ENCODE measurements at places on chromosomes 6 and 20.

- DNase-seq: no peak
Observed at GRCh38 chr20:17859002-17859615, 109.5 kb downstream of the SNX5 start.

- no peak for DNase-seq
Observed at GRCh38 chr20:51763965-51764602, 4.1 kb downstream of the ATP9A start.

- no peak for DNase-seq
Observed at GRCh38 chr6:82397962-82398692, 34.5 kb downstream of the TPBG start.

- no peak for DNase-seq
Observed at GRCh38 chr6:149331043-149331807, 13.7 kb downstream of the TAB2 start.

DNA sequence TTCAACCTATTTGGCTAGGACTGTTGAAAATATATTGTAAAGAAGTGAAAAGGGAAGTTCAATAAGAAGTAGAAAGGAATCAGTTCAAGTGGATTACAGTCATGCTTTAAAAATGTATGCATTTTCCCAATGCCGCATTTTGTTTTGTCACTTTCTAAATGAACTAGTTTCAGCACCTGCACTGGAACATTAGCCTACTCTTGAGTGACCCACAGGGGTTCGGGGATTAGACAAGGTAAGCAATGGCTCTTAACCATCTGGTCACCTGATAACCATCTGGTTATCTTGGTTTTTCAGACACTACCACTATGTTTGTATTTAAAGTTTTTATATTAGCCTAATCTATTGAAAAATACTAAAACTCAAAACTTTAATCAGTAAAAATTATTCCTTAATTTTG lies 97.6 kb downstream of the CD164 start:
- no peak for DNase-seq

- no peak for DNase-seq
Observed at GRCh38 chr20:36465109-36466080, 75.9 kb upstream of the MYL9 start.

GRCh38 chr6:137518386-137518983 lies 24.3 kb upstream of the OLIG3 start:
- DNase-seq: no peak

DNA sequence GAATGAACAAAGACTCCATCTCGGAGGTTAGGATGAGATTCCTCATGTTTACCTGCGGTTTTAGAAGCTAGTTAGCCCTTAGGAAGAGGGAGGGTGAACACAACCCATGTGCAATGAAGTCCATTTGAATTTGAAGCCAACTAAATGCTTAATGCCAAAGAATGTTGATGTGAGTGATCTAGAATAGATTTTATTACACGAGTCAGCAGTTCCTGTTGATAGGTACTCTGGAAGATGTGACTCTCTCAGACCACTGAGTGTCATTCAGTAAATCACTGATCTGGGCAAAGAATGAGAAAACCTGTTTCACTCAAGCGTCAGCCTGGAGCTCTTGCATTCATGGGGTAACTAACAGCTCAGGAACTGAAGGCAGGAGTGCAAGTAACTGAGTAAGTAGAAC lies 106.3 kb downstream of the TBC1D7 start:
- DNase-seq: no peak

- no peak for DNase-seq
Observed at GRCh38 chr6:157608221-157609075, 214.6 kb upstream of the SNX9 start.

- DNase-seq: no peak
Observed at GRCh38 chr20:31819083-31819784, at the start of gene MYLK2. MYLK2 (plus strand) TSS chr20:31819356; CDS start chr20:31819581, 225 bp downstream.

DNA sequence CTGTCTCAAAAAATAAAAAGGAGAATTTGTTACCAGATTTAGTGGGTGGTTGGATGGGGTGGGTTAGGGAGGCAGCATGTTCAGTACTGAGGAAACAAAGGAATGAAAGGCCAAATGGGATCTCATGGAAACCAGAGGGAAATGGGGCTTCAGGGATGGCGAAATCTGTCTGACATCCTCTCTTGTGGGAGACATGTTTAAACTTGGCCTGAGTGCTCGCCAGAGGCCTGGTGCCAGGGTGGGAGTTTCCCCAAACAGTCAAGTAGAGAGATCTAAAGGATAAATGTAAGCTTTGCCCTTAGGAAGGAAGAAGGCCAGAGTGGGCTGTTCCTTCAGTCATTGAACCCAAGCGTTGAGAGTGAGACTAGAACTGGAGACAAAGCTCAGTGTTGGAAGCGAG lies 61.9 kb upstream of the AKIRIN2 start:
- DNase-seq: no peak

GRCh38 chr20:50152394-50153152 lies 950 bp downstream of the PEDS1 start:
- no peak for DNase-seq

DNA sequence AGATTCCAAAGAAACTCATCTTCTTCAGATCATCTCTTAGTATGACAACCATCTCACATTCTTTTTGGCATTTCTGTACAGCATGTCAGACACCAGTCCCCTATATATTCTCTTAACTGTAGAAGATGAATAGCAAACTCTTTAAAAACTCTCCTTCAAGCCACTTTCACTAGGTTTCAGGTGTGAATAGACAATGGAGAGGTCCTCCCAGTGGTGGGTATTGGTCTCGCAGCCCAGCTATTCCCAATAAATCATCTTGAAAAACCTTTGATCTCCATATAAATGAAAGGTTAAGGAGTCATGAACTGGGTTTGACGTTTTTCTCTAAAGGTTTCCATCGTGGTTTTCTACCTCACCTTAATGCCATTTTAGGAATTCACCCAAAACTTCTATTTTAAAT lies 180.0 kb downstream of the GJA1 start:
- no peak for DNase-seq

- DNase-seq: no peak
Observed at GRCh38 chr6:16334671-16335070, 96.3 kb downstream of the GMPR start.

DNA sequence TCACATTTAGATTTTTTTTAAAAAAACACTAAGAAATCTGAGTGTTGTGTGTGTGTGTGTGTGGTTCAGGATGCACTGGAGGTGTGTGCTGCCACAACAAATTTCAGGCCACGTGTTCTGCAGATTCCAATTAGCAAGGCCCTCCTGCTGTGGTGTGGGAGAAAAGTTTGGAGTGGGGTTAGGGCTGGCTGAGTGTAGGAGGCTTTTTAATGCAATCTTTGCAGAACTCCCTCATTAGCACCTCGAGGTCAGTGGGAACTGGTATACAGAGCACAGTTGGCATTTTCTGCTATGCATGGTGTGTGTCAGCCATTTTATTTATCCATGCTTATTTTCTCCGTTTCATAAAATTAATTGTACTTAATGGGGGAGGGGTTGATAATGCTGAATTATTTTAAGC lies 187.6 kb downstream of the SOX4 start:
- no peak for DNase-seq
